ENCODE measurements at places on chromosomes 16 and 17.

GRCh38 chr17:45935710-45936509 lies 41.6 kb downstream of the MAPT start:
- no peak for DNase-seq

DNA sequence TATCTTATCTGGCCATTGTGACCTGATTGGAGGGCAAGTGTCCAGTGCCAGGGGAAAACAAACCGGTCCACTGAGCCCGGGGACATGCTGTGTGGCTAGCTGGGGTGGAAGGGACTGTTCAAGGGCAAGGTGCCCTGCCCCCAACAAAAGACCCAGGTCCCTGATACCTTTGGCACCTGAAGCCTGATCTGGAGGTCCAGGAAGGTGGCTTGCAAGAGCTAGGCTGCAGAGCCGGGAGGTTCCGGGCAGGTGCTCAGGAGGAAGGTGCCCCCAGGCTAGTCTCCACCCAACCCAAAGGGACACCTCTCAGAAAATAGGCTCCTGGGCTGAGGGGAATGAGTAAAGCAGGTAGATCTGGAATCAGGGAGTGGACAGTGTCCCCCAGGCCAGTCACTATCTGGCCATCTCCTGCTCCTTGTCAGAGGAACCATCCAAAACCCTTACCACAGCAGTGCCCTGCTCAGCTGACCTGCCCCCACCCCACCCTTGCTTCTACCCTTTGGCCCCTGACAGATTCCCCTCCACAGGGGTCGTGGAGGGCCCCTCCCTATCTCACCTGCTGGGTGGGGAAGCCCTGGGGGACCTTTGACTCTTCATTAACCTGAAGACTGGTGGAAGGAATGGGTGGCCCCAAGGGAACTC lies 6.2 kb downstream of the NAT9 start:
- DNase-seq: no peak

- DNase-seq: no peak
Observed at GRCh38 chr17:71869841-71870545, 250.8 kb upstream of the SOX9 start.

- no peak for DNase-seq
Observed at GRCh38 chr16:10805334-10805733, 13.3 kb downstream of the TVP23A start.

DNA sequence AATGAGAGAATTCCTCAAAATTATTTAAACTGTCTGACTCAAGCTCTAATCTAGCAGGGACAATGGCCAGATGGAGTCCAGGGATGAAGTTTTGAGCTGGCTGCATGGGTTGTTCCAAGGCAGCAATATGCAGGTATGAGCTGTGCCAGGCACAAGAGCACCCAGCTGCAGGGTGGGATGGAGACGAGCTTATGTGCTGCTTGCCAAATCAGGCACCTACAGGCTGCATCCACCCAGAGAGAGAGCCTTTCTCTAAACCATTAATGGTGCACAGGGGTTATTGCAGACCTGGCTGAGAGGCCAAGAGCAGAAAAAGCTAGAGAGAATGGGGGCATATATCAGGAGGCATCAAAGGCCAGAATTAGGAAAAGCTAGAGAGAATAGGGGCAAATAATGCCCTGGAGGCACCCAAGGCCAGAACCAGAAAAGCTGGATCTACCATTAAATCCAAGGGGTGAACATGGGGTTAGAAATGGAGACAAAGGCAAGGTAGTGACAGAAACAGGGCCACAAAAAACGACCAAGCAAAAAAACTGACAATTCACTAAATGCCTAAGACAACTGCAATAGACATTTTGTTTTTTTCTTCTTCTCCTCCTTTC lies 11.0 kb downstream of the KRT33A start:
- DNase-seq: no peak

Data from transverse colon (tissue), 4 donors.